Naive thymus-derived CD4-positive, alpha-beta T cell (primary cell): ENCODE measurements at places on chromosomes 3 and 15. TPM values are rescaled to one million over a fixed set of nuclear protein-coding genes. Genes with fewer than 3 reads are reported as not detected.

The OSBPL10 gene
- 0.15 TPM for polyA plus RNA-seq

The COX5A gene
- polyA plus RNA-seq: 239 TPM

The SLC28A1 gene
- not detected for polyA plus RNA-seq

The OR5H6 gene
- polyA plus RNA-seq: not detected

The C2CD4A gene
- polyA plus RNA-seq: not detected

The SPTBN5 gene
- polyA plus RNA-seq: 0.12 TPM

The SPPL2A gene
- polyA plus RNA-seq: 40.6 TPM

The ST8SIA2 gene
- polyA plus RNA-seq: not detected

The FBXO40 gene
- 0.12 TPM for polyA plus RNA-seq

The GHSR gene
- not detected for polyA plus RNA-seq

DNA sequence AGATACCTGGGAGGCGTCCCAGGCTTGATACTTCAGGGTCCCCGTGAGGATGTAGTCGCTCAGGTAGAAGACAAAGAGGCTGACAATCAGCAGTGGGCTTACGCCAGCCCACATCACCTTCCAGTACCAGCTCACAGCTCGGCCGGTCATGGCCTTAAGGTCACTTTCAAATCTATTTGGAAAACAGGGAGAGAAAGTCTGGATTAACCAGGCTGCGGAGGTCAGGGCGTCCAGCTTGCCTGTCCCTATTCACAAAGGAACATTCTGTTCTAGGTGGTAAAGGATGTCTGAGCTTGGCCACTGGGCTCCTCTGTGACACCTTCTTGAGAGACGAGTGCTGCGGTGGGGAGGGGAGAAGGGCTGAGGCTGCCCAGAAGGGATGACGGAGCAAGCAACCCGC, 36.5 kb downstream of the SLC6A20 start:
- H3K36me3 ChIP-seq: no peaks in the 10 kb centered on the region
- H3K27me3 ChIP-seq: no peaks in the 10 kb centered on the region
- DNase-seq: no peak
- H3K4me1 ChIP-seq: no peaks in the 10 kb centered on the region
- H3K27ac ChIP-seq: no peak overlapping the region

DNA sequence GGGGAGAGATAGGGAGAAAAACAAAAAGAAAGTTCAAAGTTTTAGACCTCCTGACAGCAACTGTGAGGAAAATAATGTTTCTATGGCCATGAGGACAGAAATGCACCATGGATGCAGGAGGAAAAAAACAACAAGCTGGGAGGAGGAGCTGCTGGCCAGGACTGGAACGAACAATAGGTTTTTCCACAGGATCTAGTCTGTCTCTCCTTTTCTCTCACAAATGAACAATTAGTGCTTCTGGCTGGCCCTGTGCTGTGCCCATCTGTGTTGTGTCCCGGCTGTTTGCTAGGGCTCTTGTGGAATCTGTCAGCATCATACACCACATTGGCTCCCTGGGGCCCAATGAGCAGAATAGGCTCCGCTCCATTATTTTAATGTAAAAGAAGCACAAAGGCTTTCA, 15.2 kb downstream of the GK5 start:
- H3K4me1 ChIP-seq: no peaks in the 10 kb centered on the region
- no peak overlapping the region for H3K27ac ChIP-seq
- DNase-seq: no peak
- H3K4me3 ChIP-seq: no peak overlapping the region
- no peaks in the 10 kb centered on the region for H3K27me3 ChIP-seq
- no peaks in the 10 kb centered on the region for H3K36me3 ChIP-seq

GRCh38 chr15:55685286-55685685, 57.7 kb downstream of the PRTG start:
- H3K4me3 ChIP-seq: no peak overlapping the region
- no peak for DNase-seq
- no peaks in the 10 kb centered on the region for H3K4me1 ChIP-seq
- no peaks in the 10 kb centered on the region for H3K27me3 ChIP-seq
- H3K36me3 ChIP-seq: no peaks in the 10 kb centered on the region
- no peak overlapping the region for H3K27ac ChIP-seq

GRCh38 chr3:186219211-186219638, 110.3 kb upstream of the ETV5 start:
- H3K4me1 ChIP-seq: no peaks in the 10 kb centered on the region
- no peak for DNase-seq

- no peak for DNase-seq
- no peak overlapping the region for H3K4me3 ChIP-seq
- no peak overlapping the region for H3K27ac ChIP-seq
- H3K36me3 ChIP-seq: no peaks in the 10 kb centered on the region
- H3K4me1 ChIP-seq: no peaks in the 10 kb centered on the region
- no peaks in the 10 kb centered on the region for H3K27me3 ChIP-seq
These were observed 569.6 kb upstream of the AGTR1 start for GRCh38 chr3:148128136-148128535.

DNA sequence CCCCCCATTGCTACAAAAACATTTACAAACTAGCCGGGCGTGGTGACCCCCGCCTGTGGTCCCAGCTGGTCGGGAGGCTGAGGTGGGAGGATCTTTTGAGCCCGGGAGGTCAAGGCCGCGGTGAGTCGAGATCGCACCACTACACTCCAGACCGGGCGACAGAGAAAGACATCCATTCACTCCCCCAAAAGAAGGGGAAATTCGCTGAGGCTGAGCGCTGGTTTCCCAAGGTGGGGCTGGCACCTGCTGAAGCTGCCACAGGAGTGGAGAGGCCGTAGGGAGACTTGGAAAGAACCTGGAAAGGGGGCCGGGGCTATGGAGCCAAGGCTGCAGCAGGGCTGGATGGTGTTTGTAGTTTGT, 732 bp upstream of the CRTC3 start:
- H3K4me1 ChIP-seq: peaks cover 18% of the 10 kb centered on the region
- no peak for DNase-seq
- peak overlapping the region; percentile 92 for H3K27ac ChIP-seq
- no peaks in the 10 kb centered on the region for H3K27me3 ChIP-seq

GRCh38 chr3:12997387-12997786, 75.8 kb downstream of the IQSEC1 start:
- H3K27me3 ChIP-seq: no peaks in the 10 kb centered on the region
- H3K4me1 ChIP-seq: peaks cover 29% of the 10 kb centered on the region
- H3K4me3 ChIP-seq: no peak overlapping the region
- DNase-seq: no peak
- H3K36me3 ChIP-seq: peaks cover 19% of the 10 kb centered on the region

- H3K4me1 ChIP-seq: no peaks in the 10 kb centered on the region
- no peaks in the 10 kb centered on the region for H3K36me3 ChIP-seq
- no peak for DNase-seq
- no peak overlapping the region for H3K4me3 ChIP-seq
These were observed 96.4 kb downstream of the ANO10 start for GRCh38 chr3:43525386-43525785.

GRCh38 chr3:174767406-174767805, 91.7 kb upstream of the NAALADL2 start:
- H3K27me3 ChIP-seq: no peaks in the 10 kb centered on the region
- H3K4me1 ChIP-seq: no peaks in the 10 kb centered on the region
- no peak overlapping the region for H3K27ac ChIP-seq
- H3K4me3 ChIP-seq: no peak overlapping the region

GRCh38 chr3:126537116-126537729, 13.3 kb downstream of the CHST13 start:
- no peak for DNase-seq
- no peaks in the 10 kb centered on the region for H3K27me3 ChIP-seq
- H3K36me3 ChIP-seq: no peaks in the 10 kb centered on the region
- H3K27ac ChIP-seq: no peak overlapping the region

GRCh38 chr3:72660270-72661114, 187.8 kb downstream of the SHQ1 start:
- no peaks in the 10 kb centered on the region for H3K36me3 ChIP-seq
- H3K27me3 ChIP-seq: no peaks in the 10 kb centered on the region
- H3K27ac ChIP-seq: no peak overlapping the region
- DNase-seq: no peak
- H3K4me3 ChIP-seq: no peak overlapping the region
- H3K4me1 ChIP-seq: peaks cover 9% of the 10 kb centered on the region

GRCh38 chr15:44636976-44637375, 26.5 kb downstream of the SPG11 start:
- H3K27ac ChIP-seq: no peak overlapping the region
- no peaks in the 10 kb centered on the region for H3K4me1 ChIP-seq

GRCh38 chr3:135918600-135918999, 46.9 kb upstream of the PPP2R3A start:
- DNase-seq: no peak
- no peak overlapping the region for H3K27ac ChIP-seq
- no peaks in the 10 kb centered on the region for H3K4me1 ChIP-seq
- H3K36me3 ChIP-seq: no peaks in the 10 kb centered on the region
- no peaks in the 10 kb centered on the region for H3K27me3 ChIP-seq
